ENCODE measurements at places on chromosomes 2 and 18.
A peak's percentile ranks its signal among the peaks of the same experiment; 100 is the strongest.

DNA sequence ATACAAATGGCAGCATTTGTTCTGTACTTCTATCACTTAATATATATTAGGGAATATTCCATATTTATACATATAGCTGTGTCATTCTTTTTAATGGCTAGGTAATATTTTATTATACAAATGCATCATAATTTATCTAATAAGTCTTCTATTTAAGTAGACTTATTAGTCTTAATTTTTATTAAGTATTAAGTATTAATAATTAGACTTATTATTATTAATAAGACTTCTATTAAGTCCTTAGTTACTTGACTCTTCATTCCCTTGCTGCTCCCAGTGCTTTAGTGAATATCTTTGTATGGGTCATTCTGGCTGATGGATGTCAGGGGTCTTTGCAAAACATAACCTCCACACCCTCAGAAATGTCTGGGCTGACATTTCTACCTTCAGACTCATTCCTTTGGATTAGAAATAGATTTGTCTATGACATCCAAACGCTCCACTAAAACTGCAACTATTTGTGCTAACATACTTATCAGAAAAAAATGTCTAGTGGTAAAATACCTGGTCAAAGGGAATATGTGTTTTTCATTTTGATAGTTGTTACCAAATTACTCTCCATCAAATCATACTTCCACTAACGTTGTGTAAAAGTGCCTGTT, 35.8 kb downstream of the EN1 start:
- DNase-seq: no peak

GRCh38 chr2:230575642-230576324, 136.9 kb upstream of the CAB39 start:
- no peak for DNase-seq

- no peak for DNase-seq
These were observed 128.1 kb downstream of the TMEM163 start for GRCh38 chr2:134590679-134591078.

DNA sequence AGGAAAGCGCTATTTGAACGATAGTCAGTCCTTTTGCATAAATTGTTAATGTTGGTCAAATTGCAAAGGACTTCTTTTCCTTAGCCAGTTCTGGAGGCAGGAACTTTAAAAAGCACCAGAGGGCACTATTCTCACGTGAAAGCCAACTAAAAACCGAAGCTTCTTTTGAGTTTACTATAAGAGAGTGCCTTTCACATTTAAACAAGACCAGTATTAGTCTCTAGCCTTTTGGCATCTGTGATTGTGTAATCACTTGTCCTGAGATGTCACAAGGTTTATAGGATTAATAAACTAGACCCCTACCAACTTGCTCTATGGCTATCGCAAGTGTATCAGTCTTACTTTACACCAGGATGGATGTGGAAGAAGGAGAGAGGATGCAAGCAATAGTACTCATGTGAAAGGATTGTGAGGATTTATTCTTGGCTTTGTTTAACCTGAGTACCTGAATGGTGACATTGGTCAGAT, 14.4 kb upstream of the STAT4 start:
- DNase-seq: no peak

DNA sequence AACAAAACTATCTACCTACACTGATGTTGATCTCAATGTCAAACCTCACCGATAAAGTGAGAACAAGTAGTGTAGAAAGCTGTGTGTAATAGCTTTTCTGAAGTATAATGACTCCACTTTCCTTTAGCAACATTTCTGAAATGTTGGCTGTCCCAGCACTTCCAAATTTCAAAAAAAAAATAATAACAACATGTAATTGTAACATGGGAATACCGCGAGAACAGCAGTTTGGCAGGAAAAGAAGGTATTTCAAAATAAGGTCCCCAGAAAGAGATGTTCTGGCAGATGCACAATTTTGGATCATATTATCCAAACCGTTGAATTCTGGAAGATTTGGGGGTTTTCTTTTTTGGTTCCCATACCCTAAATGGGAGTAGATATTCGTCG, 352.0 kb downstream of the ARHGAP15 start:
- DNase-seq: no peak

- no peak for DNase-seq
These were observed 5.1 kb downstream of the IL1B start for GRCh38 chr2:112831513-112831845.

DNA sequence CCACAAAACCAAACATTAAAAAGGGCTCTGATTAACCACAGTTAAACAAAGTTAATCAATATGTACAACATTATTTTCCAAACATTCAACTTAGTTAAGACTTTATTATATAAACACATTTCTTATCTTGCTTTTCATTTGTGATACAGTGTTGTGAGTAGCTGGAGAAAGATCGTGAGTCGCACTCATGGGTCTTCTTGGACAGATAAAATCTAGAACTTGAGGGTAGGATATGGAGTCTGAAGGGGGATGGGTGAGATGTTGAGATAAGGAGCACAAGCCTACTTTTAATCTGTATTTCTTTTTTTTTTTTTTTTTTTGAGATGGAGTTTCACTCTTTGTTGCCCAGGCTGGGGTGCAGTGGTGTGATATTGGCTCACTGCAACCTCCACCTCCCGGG, 22.6 kb upstream of the TMEM214 start:
- no peak for DNase-seq

- no peak for DNase-seq
These were observed 504 bp downstream of the ASAP2 start for GRCh38 chr2:9206991-9207640.

DNA sequence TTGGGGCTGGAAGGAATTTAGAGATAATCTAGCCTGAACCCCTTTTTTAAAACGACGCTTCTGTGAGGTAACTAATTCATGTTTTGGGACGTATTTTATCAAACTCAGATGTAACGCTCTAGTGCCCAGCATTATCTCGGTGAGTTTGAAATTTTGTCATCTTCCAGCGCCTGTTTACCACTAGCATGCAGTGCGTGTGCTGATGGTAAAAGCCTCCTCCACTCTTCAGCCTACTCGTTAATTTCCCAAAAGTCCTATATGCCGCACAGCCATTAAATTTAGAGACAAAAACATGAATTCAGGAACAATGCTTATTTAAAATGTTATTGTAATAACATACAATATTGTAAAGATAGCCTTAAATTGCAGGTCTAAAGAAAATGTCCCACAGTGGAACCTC, 2.8 kb downstream of the ZCCHC2 start:
- no peak for DNase-seq

DNA sequence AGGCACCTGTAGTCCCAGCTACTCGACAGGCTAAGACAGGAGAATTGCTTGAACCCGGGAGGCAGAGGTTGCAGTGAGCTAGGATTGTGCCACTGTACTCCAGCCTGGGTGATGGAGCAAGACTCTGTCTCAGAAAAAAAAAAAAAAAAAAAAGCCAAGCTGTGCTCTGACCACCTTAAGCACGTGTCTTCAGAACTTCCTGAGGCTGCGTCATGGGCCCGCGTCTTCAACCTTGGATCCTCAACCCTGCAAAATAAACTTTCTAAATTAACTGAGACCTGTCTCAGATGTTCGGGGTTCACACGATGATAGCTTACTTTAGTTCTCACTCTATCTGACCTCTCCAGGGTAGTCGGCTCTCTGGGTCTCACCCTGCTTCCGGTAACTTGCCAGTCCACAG, 65.8 kb upstream of the CABLES1 start:
- no peak for DNase-seq

DNA sequence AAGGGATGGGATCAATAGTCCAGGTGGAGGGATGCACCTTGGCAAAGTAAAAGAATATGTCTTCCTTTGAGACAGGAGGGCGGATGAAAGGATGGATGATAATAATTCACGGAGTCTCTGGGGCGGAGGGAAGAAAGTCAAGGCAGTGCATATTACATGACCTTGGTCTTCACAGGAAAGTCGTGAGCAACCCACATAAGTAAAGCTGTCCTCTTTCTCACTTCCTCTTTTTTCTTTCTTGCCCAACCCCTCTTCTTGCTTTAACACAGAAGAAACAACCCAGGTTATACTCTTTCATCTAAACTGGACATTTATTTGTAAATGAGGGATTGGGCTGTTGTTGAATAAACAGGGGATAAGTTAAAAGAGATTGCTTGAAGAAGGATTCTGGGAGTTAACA, 168.7 kb upstream of the SKOR2 start:
- DNase-seq: no peak

DNA sequence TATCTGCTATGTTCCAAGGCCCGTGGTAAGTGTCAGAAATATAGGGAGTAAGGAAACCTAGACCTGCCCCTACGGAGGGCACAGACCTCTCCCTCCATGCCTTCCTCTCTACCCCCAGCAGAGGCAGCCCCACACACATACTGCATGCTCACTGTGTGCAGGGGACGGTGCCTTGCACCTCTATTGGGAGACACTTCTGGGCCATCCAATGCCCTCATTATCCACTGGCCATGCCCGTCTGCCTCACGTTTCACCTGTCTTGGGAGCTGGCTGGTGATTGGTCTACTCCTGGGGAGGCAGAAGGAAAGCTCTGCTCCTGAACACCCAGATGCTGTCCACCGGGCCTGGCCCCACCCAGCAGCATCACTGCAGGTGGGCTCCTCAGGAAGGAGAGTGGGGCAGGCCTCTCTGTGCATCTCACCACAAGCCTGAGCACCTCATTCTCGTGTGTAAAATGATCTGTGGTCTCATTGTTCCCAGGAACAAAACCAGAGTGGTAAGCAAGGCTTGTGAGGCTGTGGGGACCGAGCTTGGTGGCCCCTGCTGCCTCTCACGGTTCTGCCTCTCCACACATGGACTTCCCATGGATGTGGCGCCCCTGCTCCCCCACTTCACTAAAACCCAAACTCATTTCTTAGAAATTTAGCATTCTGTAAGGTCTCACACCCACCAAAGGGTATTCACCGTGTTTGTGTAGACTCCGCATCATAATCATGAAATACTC, 312.5 kb upstream of the HS6ST1 start:
- DNase-seq: peak; percentile 53

DNA sequence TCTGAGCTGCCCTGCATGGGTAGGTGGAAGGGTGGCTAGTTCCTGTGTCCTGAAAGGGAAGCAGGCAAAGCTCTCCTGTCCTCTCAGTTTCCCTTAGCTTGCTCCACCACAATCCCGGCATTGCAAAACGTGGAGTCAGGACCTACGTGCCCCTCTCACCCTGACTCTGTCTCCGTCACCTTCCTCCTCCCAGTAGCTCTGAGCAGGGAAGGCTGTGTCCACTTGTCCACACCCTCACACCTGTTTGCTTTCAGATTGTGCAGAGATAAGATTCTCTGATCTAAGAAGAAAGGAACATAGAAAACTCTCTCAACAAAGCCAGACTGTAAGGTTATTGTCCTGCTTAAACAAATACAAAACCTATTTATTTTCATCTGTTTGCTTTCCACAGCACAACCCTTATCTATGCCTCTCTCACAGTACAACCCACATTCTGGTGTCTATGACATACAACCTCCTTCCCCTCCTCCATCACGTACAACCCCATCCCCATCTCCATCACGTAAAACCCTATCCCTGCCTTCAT, 79.0 kb downstream of the ALPK2 start:
- no peak for DNase-seq

DNA sequence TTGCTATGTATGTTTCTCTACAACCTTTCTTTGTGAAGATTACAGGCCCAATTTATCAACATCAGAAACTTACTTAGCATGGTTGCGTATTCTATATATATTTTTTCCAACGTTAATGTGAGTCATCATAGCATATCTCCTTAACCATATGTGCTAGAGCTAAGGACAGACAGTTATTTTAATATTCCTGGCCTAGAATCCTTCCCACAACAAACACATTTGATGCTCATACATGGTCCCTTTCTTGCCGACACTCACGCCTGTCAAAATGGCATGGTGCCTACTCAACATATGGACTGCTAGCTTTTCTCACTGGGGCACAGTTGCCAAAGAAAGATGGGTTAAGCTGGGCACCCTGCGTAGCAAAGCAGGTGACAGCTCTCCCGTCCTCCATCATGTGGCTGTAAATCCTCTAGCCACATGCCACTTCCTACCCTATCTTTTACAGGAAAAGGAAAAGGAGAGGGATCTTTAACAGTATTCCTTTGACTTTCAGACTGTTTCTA, 75.2 kb upstream of the GALNT5 start:
- no peak for DNase-seq

DNA sequence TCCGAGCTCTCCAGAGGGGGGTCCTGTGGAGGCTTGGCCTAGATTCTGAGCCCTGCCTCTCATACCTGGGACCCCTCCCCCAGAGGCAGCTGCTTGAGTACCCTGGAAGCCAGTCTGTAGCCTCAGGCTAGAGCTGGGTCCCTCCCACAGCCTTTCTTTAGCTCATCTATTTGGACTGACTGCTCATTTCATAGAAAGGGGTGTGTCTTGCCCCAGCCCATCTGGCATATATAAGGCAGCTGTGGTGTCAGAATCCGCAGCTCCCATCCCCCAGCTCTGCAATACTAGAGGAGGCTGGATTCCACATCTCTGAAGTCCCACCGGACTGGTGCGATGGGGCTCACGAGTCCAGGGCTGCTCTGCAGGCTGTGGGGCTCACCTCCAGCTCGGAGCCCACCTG, 26.1 kb downstream of the MPHOSPH10 start:
- no peak for DNase-seq

GRCh38 chr2:230668939-230669303, 43.7 kb upstream of the CAB39 start:
- no peak for DNase-seq

DNA sequence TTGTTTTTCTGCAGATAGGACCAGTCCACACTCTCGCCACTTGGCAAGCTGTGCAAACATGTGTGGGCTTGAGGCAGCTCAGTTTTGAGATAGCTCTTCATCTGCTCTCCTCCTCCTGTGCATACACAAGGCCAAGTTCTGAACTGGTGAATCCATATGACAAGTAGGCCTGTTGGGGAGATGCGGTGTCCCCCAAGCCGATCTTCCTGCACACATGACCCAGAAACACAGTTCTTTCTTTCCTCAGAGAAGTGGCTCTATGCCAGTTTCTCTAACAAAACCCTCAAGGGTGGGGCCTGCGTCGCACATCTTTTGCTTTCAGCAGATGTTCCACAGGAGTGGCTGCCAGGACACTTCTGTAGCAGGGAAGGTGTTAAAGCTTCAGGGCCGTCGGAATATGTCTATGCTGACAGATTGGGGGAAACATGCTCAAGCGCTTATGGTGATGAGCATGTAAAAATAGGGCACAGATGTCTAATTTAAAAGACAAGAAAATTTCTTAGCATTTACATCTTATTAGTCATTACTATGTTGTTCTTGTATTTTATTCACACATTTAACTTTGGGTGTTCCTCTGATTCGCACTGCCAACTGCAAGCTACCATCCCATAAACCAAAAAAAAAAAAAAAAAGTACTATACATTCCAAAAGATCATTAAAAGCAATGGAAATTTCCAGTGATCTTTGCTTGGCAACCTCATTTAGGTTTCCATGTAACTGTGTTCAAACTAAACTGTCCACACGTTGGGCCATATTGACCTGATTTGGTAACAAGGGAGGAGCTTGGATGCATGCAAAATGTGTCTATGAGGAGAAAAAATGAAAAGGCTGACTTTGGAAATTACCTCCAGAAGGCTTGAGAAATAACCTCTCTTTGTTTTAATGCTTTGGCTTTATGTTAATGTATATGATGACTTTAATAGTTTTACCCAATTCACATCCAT, 1055.5 kb upstream of the KLHL29 start:
- DNase-seq: no peak

Data from tibial artery (tissue), 4 donors.